Substantia nigra (tissue), 51 donors: ENCODE measurements at places on chromosomes 5 and 9.
A peak's percentile ranks its signal among the peaks of the same experiment; 100 is the strongest.

DNA sequence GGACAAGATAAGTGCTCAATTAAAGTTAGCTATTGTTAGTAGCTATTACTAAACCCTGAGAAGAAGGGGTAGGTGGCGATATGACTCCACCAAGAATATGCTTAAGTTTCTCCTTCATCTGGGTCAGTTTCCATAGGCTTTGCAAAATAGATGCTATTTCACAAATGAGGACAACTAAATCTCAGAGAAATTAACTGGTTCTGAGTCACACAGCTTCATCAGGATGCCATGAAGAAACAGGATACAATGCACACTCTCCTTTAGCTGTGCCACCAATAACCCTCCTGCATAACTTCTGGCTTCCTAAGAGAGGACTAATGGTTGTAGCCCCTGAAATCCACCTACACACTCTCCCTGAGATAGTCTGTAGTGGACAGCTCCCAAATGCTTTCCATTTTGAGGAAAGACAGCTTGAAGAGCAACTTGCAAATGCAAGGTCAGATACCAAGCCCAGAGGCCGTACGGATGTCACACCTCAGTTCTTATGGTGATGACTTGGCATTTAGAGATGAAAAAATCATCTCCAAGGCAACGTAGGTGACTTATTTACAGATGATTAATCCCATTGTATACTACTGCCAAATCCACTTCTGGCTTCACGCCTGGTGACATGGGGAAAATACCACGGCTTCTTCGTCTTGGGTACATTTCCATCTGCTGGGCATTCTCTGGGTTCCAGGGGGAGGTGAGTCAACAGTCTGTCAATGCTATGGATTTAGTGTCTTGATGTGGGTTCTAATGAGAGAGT lies 251.4 kb upstream of the IL12B start:
- DNase-seq: no peak

DNA sequence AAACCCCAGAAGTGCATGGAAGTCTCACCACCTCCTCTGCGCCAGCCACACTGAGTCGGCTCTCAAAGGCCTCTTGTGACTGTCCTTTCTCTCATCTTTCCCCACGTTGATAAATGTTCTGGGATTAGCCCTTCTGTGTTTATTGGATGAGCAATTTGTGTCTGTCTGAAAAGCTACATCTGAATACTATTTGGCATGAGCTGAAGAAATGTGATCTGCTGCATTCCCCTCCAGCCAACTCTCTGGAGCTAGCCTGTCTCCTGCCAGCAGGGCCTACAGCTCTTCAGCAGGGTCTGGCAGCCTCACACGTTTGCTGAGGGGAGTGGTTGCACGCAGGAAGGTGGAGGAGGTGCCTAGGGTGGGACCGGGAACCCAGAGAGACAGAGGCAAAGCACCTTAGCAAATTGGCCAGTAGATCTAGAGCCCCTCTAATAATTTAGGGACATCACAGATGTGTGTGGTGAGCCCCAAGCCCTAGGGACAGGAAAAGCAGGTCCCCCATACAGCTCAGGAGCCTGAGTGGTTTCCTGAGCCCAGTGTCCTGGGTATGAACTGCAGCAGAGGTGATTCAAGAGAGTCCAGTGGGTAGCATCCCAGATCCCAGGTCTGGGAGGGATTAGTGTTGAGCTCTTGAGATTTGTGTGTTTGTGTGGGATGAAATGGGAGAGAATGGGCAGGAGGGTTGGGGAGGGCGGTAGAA lies 20.5 kb upstream of the B4GALT1 start:
- no peak for DNase-seq

- no peak for DNase-seq
Measured at GRCh38 chr5:148781766-148782165, 44.6 kb upstream of the ADRB2 start.

GRCh38 chr9:88339317-88339716 lies 48.9 kb upstream of the SPIN1 start:
- no peak for DNase-seq

GRCh38 chr9:134146774-134147493 lies 11.1 kb downstream of the WDR5 start:
- no peak for DNase-seq

DNA sequence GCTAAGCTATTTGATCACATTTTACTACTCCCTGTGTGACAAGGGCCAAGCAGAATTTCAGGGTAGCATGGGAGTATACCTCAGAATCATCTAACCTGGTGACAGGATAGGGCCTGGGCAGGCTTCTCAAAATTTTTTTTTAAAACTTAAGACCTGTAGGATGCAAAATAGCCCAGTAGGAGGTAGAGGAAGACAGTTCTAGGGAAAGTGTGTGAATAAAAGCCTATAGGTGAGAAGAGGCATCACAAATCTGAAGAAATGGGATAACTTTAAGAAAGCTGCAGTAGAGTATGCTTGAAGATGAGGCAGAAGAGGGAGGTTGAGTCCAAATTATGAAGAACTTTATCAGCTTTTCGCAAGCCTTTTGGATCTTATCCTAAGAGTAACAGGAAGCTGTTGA lies 32.3 kb downstream of the CNTRL start:
- no peak for DNase-seq

- no peak for DNase-seq
Measured at GRCh38 chr5:178205749-178206047, 1.4 kb downstream of the HNRNPAB start.

- DNase-seq: peak; percentile 22
Measured at GRCh38 chr5:8060953-8061429, 192.0 kb downstream of the MTRR start.

DNA sequence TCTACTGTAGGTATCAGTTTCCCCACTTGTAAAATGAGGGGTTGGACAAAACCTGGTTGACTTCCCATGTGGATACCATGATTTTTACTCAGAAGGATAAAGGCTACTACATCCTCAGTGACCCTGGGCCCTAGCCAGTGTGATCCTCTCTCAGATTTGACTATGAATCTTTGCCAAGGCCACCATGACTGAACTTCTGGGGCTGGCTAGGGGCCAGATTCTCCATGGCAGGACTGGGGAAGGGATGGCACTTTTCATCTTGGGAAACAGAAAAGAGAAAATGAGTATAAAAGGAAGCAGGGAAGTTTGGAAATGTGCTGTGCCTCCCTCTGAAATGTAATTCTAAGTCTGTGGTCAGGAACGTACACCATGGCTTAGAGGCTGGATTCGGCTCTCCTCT lies 1.4 kb upstream of the FSTL4 start:
- DNase-seq: no peak

DNA sequence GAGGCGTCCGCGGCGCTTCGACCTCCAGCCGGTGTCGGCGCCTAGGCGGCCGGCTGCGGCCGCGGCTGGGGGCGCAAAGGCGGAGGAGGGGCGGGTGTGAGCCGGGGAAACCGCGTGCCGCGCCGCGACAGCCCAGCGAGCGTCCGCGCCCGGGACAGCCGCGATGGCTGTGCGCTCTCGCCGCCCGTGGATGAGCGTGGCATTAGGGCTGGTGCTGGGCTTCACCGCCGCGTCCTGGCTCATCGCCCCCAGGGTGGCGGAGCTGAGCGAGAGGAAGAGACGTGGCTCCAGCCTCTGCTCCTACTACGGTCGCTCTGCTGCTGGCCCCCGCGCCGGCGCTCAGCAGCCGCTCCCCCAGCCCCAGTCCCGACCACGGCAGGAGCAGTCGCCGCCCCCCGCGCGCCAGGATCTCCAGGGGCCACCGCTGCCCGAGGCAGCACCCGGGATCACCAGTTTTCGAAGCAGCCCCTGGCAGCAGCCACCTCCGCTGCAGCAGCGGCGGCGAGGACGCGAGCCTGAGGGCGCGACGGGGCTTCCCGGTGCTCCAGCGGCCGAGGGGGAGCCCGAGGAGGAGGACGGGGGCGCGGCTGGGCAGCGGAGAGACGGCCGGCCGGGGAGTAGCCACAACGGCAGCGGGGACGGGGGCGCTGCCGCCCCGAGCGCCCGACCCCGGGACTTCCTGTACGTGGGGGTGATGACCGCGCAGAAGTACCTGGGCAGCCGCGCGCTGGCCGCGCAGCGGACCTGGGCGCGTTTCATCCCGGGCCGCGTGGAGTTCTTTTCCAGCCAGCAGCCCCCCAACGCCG lies 605 bp downstream of the CHSY3 start:
- no peak for DNase-seq

DNA sequence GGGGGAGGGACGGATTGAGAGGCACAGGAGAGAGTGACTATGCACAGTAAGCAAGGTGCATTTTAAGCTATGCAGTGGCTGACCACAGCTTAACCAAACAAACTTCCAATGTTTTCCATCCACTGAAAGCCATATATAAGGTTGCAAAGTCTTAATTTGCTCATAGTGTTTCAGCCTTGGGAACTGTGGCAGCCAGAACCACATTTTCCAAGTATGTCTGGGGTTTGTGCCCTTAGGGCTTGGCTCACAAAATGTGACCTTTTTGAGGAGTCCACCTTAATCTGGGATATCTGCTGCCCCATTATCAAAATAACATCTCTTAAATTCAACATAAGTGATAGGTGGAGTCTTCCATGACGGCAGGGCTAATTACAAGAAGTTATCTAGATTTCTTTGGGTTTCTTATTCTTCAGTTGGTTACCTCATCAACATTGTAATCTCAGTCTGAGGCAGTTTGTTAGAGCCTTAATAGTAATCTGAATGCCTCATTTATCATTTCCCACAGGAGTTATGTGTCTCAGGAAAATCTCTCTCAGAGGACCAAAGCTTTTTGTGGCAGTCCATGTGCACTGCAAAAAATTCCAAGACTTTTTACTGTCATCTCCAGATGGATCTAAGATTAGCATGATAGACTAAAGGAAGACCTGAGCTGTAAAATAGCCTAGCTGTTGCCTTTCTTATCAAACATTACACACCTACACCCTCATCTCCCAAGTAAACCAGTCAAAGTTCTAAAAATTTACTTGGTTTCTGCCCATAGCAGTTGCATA lies 15.2 kb upstream of the UBQLN1 start:
- no peak for DNase-seq

DNA sequence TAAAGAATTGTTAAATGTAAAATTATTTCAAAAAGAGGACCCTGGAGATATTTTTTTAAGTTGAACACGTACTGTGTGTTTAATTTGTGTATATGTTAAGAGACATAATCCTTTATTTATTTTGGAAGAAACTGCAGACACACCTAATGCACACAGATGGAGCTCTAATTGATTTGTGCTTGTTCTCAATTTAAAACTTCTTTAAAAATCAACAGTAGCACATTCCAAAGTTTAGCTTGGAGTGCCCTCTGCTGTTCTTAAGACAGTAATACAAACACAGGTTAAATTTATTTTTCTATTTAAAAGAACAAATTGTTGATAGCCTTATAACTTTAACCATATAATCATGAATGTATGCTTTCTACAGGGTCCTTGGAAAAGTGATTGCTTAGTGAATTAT lies 277.6 kb upstream of the ADAMTS16 start:
- DNase-seq: no peak

DNA sequence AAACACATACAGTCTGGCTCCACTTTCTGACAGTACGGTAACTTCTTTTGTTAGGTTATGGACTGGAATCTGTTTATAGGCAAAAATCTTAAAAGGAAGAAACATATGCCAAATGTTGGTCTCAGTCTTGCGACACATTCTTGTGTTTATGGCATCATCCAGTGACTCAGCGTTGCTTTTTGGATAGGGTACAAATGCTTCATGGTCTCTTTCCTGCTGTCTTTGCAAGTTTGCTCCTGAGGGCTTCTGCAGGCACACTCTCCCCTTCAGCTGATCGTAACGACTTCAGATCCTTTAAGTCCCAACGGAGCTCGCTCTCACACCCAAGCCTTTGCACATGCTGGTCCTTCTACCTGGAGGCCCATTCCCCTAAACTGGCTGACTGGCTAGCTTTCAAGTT lies 23.6 kb upstream of the TNFSF8 start:
- DNase-seq: no peak

- DNase-seq: no peak
Measured at GRCh38 chr5:83503662-83504061, 32.1 kb downstream of the VCAN start.

DNA sequence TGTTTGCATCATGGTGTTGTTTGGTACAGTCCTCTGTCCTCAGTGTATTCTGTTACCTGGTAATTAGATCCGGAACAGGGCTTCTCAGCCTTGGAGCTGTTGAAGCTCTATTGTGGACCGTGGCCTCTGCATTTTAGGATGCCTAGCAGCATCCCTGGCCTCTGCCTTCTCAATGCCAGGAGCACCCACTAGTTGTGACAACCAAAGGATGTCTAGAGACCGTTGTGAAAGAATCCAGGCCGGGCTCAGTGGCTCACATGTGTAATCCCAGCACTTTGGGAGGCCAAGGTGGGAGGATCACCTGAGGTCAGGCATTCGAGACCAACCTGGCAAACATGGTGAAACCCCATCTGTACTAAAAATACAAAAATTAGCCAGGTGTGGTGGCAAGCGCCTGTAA lies 159.6 kb downstream of the CACNA1B start:
- DNase-seq: no peak

GRCh38 chr5:15496886-15497285 lies 3.1 kb upstream of the FBXL7 start:
- DNase-seq: no peak

DNA sequence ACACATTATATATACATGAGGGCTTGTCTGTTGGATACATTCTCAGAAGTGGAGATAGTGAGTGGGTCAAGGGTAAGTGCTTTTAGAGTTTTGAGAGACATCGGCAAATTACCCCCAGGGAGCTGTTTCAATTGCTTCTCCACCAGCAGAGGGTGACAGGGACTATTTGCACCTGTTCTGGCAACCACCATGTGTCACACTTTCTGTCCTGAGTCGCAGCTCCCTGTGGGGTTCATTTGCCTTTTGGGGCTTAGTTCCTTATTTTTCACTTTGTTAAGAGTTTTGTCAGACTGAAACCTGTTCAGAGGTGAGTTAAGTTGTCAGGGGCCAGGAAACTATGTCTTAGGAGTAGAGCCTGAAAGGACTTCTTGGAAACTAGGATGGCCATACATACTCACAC lies 20.1 kb upstream of the SLC36A1 start:
- no peak for DNase-seq

DNA sequence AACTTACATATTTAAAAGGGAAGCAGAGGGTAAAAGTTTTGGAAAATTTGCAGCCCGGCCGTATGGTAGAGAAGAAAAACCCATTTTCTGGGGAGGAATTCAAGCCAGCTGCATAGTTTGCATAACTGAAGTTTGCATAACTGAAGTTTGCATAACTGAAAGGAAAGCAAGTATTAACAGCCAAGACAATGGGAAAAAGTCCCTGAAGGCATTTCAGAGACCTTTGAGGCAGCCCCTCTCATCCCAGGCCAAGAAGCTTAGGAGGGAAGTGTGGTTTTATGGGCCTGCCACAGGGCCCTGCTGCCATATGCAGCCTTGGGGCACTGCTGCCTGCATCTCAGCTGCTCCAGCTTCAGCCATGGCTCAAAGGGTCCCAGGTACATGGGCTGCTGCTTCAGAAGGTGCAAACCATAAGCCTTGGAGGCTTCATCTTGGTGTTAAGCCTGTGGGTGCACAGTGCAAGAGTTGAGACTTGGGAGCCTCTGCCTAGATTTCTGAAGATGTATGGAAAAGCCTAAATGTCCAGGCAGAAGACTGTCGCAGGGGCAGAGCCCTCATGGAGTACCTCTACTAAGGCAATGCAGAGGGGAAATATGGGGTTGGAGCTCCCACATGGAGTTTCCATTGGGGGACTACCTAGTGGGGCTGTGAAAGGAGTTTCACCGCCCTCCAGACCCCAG lies 36.9 kb upstream of the CXCL14 start:
- no peak for DNase-seq

GRCh38 chr9:121274851-121275250 lies 6.9 kb downstream of the GSN start:
- no peak for DNase-seq

GRCh38 chr5:160119905-160120266 lies 636 bp upstream of the PWWP2A start:
- no peak for DNase-seq
